NCI-H1417 (cell line): ENCODE measurements at places on chromosomes 1 and 21.

GRCh38 chr21:44893948-44894656 is 20.6 kb upstream of the PTTG1IP start:
- DNase-seq: no peak

DNA sequence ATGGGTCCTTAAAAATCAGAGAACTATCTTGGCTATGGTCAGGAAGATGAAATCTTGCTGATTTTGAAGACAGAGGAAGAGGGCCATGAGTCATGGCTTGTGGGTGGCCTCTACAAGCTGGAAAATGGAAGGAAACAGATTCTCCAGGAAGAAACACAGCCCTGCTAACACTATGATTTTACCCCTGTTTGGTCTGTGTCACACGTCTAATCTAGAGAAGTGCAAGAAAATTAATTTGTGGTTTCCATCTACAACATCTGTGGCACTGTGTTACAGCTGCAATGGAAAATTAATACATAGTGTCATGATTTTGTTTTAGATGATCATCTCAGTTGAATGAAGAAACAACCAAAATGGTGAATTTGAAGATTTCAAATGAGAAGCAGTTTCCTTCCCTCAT is 288.7 kb upstream of the NRIP1 start:
- no peak for DNase-seq

GRCh38 chr1:62685431-62685859 is 2.7 kb downstream of the DOCK7 start:
- DNase-seq: no peak

DNA sequence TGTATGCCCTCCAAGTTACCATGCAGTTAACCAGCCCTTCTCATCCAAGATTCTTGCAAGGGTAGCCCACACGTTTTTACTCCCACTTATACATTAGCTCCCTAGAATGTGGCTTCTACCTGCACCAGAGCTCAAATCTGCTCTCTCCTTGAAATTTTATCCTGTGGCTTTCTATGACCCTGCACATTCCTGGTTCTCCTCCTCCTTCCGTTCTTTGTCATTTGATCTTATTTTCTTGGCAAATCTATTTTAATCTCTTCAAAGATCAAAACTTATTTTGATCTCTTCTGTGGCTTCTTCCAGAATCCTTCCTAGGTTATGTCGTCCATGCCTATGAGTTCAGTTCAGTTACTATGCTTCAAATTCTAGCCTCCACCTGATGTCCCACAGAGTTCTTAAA is 115.6 kb upstream of the GUCA2B start:
- no peak for DNase-seq

DNA sequence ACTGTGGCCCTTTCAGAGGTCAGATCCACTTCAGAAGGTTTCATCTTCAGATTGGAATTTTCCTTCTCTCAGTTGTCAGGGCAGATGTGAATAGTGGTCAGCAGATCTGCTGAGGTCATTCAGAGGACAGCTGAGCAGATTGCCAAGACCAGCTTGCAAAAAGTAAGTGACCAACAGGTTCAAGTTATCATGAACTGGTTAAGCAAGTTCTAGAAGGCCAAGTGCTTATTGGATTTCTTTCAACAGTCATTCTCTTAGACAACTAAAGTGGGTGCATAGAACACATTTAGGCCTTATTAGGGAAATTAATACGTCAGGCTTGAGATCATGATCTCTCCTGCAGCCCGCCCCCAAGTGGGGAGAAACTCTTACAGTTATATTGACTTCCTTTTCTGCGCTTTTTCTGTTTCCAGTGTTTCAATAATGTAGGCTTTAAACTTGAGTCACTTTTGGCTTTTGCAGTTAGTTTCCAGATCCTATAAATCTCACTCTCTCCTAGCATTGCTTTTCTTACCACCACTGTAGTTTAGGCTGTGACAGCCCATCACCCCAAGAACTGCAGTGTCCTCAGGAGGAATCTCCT is 96.4 kb downstream of the C1orf21 start:
- no peak for DNase-seq

- no peak for DNase-seq
Observed at GRCh38 chr21:41632748-41633475, 125.0 kb upstream of the TMPRSS2 start.

GRCh38 chr1:177902266-177902665 is 67.6 kb downstream of the SEC16B start:
- no peak for DNase-seq

DNA sequence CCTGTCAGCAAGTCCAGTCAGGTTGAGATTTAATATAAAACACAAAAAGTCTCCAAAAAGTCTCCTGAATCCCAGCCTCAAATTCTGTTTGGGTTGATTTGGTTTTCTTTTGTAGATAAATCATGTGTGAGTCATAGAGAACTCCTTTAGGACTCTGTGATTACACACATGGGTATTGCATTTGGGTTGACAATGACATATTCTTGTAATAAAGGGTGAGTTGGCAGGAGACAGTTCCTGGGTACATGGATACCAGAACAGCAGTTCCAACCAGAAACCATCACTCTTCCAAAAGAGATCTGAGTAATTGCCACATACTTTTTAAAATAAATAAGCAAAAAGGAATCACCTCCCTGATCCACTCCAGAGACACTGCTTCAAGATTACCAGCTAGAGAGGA is 8.9 kb downstream of the CR2 start:
- DNase-seq: no peak

GRCh38 chr1:215321802-215322201 is 239.3 kb downstream of the KCNK2 start:
- no peak for DNase-seq

GRCh38 chr21:18913914-18914313 is 510.3 kb upstream of the TMPRSS15 start:
- DNase-seq: no peak

GRCh38 chr1:76140227-76140626 is 65.7 kb downstream of the ST6GALNAC3 start:
- no peak for DNase-seq

- DNase-seq: no peak
Observed at GRCh38 chr1:5611851-5612250, 380.4 kb downstream of the NPHP4 start.

- no peak for DNase-seq
Observed at GRCh38 chr1:56317722-56318121, 261.6 kb downstream of the PLPP3 start.

DNA sequence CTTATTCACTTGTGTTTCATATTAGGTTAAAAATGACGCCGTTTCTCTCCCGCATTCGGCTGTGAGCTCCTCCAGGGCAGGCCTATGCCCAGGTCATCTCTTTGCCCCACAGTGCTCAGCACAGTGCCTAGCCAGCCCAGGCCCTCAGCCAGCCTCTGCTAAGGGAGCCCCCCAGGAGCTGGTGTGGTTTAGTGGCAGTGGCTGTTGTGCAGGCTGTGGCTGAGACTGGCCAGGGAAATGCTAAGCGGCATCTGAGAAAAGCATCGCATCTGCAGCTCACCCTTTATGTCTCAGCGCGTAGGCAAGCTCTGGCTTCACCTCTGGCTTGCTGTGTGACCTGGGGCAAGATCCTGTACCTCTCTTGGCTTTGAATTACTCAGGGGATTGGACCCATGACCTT is 275.1 kb downstream of the TRABD2B start:
- DNase-seq: no peak

GRCh38 chr1:43975249-43975961 is 645 bp downstream of the ATP6V0B start:
- DNase-seq: no peak

GRCh38 chr1:4132352-4133296 is 232.6 kb upstream of the C1orf174 start:
- DNase-seq: no peak
